ENCODE measurements at places on chromosomes 7 and 10.

GRCh38 chr10:79020015-79020491 lies 48.7 kb upstream of the ZMIZ1 start:
- no peak for DNase-seq

- DNase-seq: no peak
Observed at GRCh38 chr10:12841426-12841825, 160.1 kb downstream of the CCDC3 start.

DNA sequence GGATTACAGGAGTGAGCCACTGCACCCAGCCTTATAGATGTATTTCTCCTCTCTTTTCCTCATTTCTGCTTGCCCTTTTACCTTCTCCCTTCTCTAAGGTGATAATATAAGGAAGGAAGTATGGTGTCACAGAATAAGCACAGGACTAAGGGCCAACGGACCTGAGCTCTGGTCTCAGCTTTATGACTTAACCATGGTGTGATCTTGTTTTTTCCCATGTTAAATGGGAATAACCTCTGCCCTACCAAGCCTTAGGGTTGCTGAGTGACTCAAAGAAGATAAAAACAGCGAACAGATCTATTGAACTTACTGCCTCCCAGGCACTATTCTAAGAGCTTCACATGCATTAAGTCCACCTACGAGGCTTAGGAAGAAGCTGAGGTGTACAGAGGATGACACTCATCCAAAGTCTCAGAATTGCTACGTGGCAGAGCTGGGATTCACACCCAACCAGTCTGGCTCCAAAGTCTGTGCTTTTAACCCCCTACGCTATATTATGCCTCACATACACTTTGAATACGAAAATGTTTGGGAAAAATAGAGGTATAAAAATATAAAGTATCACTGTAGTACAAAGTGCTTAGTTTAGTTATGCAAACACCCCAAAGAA lies 5.6 kb downstream of the UROS start:
- no peak for DNase-seq

DNA sequence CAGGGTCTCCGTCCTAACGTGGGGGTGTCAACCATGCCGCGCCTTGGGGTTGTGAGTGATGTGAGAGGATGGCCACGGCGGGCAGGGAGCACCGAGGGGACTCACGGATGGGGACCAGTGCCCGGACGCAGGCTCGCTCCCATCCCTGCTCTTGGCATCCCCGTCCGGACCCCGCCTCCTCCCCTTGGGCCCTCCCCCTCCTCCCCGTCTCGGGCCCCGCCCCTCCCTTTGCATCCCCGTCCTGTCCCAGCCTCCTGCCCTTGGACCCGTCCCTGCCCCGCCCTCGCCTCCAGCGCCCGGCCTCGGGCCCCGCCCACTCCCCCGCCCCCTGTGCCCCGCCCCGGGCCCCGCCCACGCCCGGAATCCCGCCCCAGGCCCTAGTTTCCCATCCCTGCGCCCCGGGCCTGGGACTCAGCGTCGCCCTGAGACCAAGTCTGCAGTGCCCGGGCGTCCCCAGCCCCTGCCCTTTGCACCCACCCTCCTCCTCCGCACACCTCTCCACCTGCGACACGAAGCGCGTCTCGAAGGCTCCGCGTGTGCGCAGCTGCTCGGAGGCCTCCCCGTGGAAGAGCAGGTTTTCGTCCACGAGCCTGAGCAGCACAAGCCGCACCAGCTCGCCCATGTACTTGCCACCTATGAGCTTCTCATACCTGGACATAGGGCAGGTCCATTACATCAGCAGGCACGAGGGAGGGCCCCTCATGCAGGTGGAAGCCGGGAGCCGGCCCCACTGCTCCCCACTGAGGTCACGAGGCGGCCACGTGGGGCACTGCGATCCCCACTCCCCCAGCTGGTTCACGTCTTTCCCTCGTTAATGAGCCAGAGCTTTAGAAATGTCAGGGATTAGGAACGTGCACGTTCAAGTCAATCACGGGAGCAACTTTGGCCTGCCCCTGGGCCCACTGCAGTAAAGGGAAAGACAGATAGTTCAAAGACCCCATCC lies 5.1 kb upstream of the MYL7 start:
- DNase-seq: peak; percentile 67

DNA sequence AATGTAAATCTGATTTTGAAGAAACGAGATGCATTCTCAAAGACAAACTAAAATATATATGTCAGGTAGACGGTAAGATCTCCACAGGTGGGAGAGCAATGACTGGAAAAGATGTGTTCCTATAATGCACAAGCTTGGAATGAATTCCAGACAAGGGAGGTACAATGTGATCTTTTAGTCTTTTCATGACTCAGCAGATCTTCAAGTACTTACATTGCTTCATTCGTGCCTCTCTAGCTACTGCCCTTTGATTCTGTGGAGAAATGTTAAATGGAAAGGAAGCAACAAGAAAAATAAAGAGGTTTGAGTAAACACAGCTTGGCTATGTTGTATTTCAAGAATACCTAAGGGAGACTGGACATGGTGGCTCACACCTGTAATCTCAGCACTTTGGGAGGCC lies 106.6 kb downstream of the GAD2 start:
- no peak for DNase-seq

DNA sequence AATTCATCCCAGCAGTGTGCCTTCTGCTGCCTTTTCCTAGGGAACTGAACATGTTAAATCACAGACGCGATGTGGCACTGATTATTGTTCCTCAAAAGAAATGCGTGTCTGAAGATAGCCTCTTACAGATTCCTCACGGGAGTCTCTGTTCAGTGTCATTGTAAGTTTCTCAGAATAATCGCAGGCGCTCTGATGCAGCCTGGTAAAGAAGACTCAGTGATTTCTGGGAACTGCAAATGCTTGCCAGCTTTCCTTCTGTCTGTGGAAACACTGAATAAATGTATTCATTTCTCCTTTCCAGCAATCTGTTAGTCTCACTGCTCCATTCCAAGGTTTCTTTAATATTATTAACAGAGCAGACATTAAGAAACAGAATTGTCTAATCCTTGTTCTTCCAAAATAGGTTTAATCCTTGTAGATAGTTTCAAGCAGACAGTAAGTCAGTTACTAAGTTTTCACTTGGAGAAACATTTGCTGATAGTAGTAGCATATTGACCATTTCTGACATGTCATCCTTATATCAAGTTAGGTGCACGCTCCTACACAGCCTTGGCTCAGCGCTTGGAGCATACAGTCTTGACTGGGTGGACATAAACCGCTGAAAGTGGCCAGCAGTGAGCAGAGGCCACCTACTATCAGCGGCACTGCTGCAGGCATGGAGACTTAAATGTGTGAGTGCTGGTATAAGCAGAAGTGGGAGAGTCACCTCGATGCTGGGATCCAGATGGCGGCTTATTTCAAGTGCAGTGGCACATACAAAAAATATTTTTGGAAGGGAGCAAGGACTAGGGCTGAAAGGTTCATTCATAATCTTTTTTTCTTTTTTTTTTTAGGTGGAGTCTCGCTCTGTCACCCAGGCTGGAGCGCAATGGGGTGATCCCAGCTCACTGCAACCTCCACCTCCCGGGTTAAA lies 27.7 kb downstream of the MMRN2 start:
- DNase-seq: no peak

- no peak for DNase-seq
Observed at GRCh38 chr10:68224810-68225209, 7.1 kb downstream of the ATOH7 start.

DNA sequence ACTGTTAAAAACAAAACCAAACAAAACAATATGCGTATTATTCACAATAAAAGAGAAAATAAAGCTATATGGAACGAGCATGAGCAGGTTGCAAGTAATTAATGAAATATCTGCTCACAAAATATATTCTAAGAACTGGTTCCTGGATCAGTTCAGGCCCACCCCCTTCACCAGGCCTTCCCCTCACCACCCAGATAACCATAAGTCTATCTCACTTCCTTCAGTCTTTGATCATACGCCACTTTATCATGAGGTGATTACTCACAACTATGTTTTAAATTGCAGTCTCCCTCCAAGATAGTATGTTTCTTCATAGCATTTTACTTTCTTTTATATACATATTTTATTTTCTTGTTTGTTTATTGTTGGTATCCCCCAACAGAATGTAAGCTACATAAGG lies 263.1 kb upstream of the HGF start:
- no peak for DNase-seq

GRCh38 chr10:132170561-132171361 lies 16.0 kb upstream of the DPYSL4 start:
- DNase-seq: no peak

GRCh38 chr7:39605087-39605486 lies 18.3 kb upstream of the RALA start:
- no peak for DNase-seq

- DNase-seq: no peak
Observed at GRCh38 chr10:128480601-128481000, 354.4 kb upstream of the MKI67 start.

All from CD4-positive, alpha-beta T cell treated with Interleukin-2 at 100 ng/mL for 4 hours (primary cell).